ENCODE measurements at places on chromosomes 4 and X. TPM values are rescaled to one million over a fixed set of nuclear protein-coding genes. Genes with fewer than 3 reads are reported as not detected.

Gene CT47C1
- not detected for total RNA-seq

DNA sequence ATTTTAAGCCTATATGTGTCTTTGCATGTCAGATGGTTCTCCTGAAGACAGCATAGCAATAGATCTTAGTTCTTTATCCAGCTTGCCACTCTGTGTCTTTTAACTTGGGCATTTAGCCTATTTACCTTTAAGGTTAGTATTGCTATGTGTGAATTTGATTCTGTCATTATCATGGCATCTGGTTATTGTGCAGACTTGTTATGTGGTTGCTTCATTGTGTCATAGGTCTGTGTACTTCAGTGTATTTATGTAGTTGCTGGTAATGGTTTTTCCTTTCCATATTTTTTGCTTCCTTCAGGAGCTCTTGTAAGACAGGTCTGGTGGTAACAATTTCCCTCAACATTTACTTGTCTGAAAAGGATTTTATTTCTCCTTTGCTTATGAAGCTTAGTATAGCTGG, 1443.5 kb downstream of the FAM133A start:
- H3K4me1 ChIP-seq, result no peaks in the 10 kb centered on the region
- DNase-seq, result no peak
- no peaks in the 10 kb centered on the region for H3K27me3 ChIP-seq
- H3K36me3 ChIP-seq, result no peaks in the 10 kb centered on the region
- no peak overlapping the region for H3K27ac ChIP-seq

- no peak for DNase-seq
- no peak overlapping the region for H3K4me3 ChIP-seq
- no peaks in the 10 kb centered on the region for H3K27me3 ChIP-seq
- no peaks in the 10 kb centered on the region for H3K4me1 ChIP-seq
Measured at GRCh38 chr4:104413487-104413886, 81.2 kb downstream of the CXXC4 start.

GRCh38 chr4:79450053-79450452, 42.0 kb upstream of the GK2 start:
- H3K27me3 ChIP-seq, result no peaks in the 10 kb centered on the region
- no peaks in the 10 kb centered on the region for H3K36me3 ChIP-seq

Gene GRID2
- not detected for total RNA-seq

- H3K4me3 ChIP-seq, result no peak overlapping the region
- H3K4me1 ChIP-seq, result no peaks in the 10 kb centered on the region
- no peaks in the 10 kb centered on the region for H3K27me3 ChIP-seq
- no peak overlapping the region for H3K27ac ChIP-seq
- H3K36me3 ChIP-seq, result no peaks in the 10 kb centered on the region
Measured at GRCh38 chrX:112078606-112079005, 4.0 kb downstream of the TRPC5 start.

All from natural killer cell (primary cell).